ENCODE measurements at places on chromosomes 3 and 15.

GRCh38 chr3:48411041-48411588 lies 18.8 kb downstream of the PLXNB1 start:
- DNase-seq = no peak

GRCh38 chr3:52358362-52358940 lies 42.3 kb downstream of the DNAH1 start:
- no peak for DNase-seq

- no peak for DNase-seq
Measured at GRCh38 chr3:78176869-78177268, 1137.0 kb downstream of the ROBO2 start.

- no peak for DNase-seq
Measured at GRCh38 chr3:186368176-186368575, 6.1 kb upstream of the DGKG start.

DNA sequence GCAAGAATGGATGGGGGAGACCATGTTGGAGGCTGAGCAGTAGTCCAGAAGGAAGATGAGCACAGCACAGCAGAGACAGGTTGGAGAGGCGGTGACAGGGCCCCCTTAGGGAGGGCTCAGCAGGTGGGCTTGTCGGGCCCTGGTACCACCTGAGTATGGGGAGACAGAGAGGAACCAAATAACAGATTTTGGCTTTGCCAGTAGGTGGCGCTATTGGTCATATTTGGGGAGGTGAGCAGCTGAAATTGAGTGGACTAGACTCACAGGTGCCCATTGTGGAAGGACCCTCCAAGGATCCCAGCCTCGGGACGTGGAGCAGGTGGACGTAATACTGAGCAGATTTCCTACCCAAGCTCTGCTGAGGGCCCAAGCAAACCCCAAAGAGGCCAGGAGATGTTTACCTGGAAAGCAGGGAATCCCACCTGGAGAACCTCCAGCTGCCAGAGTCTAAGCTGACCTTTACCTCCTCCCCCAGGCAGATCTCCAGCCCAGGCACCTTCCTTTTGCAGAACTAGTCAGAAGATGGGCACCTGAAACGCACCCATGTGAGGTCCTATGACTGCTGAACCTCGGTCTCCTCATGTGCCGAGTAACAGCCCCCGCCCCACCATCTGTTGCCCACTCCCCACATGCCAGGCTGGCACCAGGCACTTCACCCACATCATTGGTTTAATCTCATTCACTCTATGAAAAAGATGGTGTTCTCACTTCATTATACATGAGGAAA lies 24.6 kb upstream of the CORO2B start:
- no peak for DNase-seq

GRCh38 chr15:100120111-100120510 lies 221.7 kb downstream of the ADAMTS17 start:
- DNase-seq = no peak

GRCh38 chr3:55203546-55203945 lies 275.7 kb upstream of the LRTM1 start:
- DNase-seq = no peak

DNA sequence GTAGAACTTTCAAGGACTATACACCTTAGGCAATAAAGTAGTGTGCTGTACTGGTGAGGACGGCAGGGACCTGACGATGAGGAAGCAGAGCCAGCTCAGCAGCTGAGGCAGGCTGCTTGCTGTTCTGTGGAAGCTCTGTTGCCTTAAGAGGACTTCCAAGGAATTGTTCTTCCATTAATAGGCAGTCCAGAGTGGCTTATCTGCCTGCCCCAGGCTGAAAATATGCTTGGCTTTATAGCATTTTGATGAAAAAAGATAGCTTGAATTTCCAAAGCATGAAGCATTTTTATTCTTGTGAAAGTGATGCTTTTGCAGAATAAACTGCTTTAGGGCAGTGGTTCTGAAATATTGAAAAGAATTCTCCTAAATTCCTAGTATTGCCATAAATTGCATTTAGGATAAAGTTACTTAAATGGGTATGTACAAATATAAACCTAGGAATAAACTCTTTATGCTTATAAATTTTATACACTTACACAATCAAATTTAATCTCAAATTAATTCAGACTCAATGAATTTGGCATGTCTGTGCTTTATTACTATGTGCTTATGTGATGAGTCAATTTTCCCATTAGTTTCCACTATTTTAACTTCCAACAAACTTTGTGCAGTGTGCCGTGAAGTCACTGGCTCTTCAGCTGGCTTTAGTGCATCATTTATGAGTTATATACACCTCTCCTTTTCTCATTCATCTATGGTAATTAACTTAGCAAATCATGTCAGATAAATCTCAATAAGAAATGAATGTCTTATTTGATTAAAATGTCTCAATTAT lies 231.0 kb upstream of the RASGRP1 start:
- DNase-seq = no peak

GRCh38 chr15:100123611-100124010 lies 218.2 kb downstream of the ADAMTS17 start:
- DNase-seq = no peak

DNA sequence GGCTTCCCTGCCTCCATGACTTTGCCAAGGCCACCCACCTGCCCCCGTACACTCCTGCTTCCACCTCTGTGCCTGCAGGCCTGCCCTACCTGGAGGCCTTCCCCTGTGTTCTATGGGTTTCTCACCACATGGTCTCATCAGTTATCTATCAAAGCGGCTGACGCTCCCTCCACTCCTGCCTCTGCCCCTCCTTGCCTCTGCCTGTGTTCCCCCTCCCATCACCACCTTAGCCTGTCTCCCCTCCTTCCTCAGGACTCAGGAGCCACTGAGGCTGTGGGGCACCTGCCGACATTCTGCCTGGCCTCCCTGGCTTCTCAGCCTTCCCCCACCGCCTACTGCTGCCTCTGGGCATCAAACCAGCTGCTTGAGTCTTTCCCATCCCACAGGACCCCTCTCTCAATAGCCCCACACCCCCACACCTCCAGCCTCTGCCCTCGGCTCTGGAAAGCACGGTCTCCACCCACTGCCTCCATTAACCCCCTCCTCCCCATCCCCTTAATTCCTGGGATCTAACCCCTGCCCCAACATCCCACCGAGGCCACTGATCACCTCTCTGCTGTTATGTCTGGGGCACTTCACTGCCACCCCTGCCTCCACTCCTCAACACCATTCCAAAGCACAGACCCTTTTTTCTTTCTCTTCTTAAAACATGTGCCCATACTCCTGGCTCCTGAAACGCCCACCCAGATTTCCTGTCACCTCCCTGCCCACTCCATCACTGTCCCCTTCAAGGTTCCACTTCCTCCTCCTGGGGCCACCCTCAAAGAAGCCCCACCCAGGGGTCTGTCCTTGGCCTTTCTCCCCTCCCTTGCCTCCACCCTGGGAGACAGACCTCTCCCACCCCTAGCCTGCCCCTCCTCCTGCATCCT lies 24.4 kb upstream of the CYP11A1 start:
- DNase-seq = no peak

- no peak for DNase-seq
Measured at GRCh38 chr3:152550284-152550683, 281.6 kb downstream of the MBNL1 start.

DNA sequence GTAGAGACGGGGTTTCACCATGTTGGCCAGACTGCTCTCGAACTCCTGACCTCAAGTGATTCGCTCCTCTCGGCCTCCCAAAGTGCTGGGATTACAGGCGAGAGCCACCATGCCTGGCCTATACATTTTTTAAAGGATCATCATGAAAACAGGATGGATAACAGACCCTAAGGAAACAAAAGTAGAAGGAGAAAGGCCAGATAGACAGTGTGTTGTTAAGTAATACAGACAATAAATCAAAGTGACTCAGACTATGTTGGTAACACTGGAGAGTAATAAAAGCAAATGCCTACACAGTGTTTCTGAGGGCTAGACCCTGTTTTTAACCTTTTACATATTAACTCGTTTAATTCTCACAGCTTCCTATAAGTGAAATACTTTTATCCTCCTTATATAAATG lies 133.8 kb upstream of the MCTP2 start:
- no peak for DNase-seq

DNA sequence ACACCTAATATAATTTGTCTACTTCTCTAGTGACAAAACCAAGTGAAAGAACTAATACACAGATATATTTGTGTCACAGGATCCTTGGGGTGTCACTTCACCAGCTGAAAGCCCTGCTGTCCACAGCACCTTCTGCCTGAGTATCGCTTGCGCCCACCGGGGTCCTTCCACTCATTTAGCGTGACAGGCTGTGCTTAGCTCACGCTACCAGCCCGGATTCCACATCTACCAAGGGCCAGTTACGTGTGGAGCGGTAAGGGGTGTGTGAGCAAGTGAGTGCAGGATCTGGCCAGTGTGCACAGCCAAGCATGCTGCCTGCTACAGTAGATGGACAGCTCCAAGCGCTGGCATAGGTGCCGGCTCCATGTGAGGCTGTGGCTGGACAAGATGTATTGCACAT lies 810.9 kb downstream of the NSUN3 start:
- no peak for DNase-seq

GRCh38 chr3:143326983-143327778 lies 207.6 kb downstream of the CHST2 start:
- DNase-seq = no peak

DNA sequence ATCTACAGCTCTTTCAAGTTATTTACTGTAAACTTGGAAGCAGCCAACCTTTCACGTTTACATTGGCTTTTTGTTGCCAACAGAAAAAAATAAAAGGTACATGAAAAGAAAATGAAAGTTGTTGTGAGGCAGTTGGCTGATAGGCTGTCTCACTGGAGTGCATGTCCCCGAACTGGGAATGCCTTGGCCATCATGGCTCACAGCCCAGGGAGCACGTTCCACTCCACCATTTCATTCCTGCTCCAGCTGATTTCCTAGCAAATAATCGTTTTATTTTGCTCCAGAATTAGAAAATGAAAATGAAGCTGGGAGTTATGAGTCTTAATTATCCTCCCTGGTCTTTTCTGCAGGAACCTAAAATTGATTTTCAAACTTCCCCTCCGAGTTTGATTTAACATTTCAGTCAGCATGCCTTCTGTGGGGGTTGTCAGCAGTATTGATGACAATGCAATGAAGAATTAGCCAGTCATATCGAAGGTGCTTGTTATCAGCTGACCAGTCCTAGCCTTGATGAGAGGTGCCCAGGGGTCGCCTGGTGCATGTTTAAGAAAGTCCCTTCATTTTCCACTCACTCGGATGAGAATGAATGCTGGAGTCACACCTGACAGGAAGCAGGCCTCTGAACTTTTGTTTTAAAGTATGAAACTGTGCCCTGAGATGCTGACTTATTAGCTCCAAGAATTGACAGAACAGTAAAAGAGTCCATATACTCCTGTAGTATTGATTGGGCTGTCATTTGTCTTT lies 293.7 kb upstream of the TRIM42 start:
- no peak for DNase-seq

DNA sequence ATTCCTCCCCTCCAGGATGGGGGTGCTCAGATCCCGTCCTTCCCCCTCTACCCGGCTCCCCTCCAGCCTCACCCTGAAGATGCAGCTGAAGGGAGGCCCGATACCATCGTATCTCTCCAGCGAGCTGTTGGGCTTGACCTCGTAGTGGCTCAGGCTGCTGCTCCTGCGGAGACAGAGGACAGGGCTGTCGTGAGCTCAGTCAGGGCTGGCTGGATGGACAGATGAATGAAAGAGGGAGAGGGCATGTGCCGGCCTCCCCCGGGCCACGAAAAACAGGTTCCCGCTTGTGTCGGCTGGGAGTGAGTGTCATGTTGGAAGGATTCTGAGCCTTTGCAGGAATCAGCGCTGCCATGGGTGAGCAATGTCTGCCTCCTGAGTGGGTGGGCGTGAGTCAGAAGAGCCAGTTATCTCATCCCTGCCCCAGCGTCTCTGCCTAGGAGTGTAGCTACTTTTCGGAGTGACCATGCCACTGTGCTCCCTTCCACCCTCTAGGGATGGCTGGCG lies 35.2 kb downstream of the FEM1B start:
- no peak for DNase-seq

DNA sequence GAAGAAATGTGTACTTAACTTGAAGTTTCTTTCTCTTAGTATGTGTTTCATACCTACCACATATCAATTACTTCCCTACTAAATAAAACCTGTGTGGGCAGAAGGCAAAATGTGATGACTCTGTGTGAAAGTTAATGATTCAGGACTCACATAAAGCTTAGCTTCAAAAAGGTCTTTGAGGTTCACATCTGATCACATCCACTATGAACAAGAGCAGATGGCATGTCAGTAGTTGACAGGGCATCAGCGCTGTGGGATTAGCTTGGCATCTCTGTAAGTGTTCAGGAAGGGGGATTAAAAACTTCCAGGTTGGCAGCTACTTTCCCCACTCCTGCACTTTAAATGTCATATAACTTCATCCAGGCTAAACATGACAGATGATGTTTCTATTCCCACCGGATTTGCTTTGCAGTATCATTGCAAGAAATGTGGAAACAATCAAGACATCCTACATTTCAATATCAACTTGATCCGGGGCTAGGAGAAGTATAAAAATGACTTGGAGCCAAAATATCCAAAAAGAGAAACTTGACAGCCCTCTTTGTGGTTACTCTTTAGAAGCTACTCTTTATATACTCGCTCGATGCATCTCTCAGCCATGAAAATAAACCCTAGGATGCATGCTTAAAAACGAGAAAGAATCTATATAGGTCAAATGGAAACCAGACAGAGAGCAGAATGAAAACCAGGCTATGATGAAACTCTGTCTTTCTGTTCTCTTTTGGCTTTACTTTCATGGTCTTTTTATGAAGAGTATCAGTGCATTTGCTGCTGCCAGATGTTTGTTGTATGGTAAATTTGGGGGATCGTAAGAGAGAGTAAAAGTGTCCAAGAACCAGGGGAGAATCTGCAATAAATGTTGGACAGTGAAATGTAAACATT lies 273.1 kb upstream of the ALCAM start:
- no peak for DNase-seq

DNA sequence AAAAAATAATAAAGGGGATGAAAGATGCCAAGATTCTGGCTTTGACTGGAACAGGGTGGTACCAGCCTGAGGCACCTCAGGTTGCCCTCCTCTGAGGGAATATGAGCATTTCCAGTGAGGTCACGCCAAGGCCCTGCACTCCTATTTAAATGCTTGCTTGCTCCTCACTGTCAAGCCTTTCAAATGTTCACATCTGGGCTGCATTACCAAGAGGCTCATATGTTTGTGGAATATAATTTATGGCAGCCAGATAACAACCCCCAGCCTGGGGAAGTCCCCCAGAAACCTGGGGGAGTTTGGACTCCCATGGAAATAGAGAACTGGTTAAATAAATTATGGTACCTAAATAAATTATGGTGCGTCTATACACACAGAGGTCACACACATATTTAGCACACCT lies 88.4 kb downstream of the FRMD4B start:
- DNase-seq = no peak

GRCh38 chr3:154059833-154060232 lies 61.4 kb upstream of the ARHGEF26 start:
- no peak for DNase-seq

All from caudate nucleus (tissue), 63 donors.